ENCODE measurements at places on chromosomes 11 and 22. TPM values are rescaled to one million over a fixed set of nuclear protein-coding genes. Genes with fewer than 3 reads are reported as not detected.

OR51D1 gene
- total RNA-seq: not detected

CD3E gene
- total RNA-seq: not detected

LMO1 gene
- 5.7 TPM for total RNA-seq

GRCh38 chr11:14932447-14932846, 39.7 kb downstream of the CALCA start:
- H3K27me3 ChIP-seq: no peaks in the 10 kb centered on the region
- H3K36me3 ChIP-seq: peaks cover 4% of the 10 kb centered on the region
- no peak overlapping the region for H3K4me3 ChIP-seq
- H3K27ac ChIP-seq: no peak overlapping the region
- DNase-seq: no peak

GRCh38 chr11:126332221-126332711, 23.2 kb upstream of the ST3GAL4 start:
- H3K36me3 ChIP-seq: no peaks in the 10 kb centered on the region
- H3K27ac ChIP-seq: no peak overlapping the region
- no peak overlapping the region for H3K4me3 ChIP-seq
- peaks cover 4% of the 10 kb centered on the region for H3K27me3 ChIP-seq

Data from glutamatergic neuron (in vitro differentiated cells).